ENCODE measurements at places on chromosomes 11 and 22.

GRCh38 chr11:96472085-96472484 is 82.3 kb downstream of the JRKL start:
- no peak for DNase-seq

- no peak for DNase-seq
Observed at GRCh38 chr11:116590844-116591570, 181.8 kb downstream of the BUD13 start.

- DNase-seq, result no peak
Observed at GRCh38 chr11:831118-831864, 1.5 kb upstream of the CD151 start.

DNA sequence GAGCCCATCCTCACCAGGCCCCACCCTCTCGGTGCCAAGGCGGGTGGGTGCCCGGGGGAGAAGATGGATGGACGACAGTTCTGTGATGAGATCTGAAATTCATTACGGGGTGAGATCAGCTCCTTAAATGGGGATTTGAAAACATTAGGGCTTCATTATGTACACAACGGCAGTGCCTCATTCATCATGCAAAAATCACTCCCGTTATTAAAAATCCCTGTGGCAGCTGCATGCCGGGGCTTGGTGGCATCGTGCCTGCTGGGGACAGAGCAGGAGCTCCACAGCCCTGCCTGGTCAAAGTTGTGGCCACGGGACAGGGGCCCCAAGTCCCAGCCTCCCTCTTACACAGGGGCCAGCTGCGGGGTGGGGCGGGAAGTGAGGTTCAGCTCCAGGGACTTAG is 20.2 kb downstream of the OTUB1 start:
- no peak for DNase-seq

GRCh38 chr11:23192256-23192655 is 332.0 kb upstream of the CCDC179 start:
- DNase-seq, result no peak

DNA sequence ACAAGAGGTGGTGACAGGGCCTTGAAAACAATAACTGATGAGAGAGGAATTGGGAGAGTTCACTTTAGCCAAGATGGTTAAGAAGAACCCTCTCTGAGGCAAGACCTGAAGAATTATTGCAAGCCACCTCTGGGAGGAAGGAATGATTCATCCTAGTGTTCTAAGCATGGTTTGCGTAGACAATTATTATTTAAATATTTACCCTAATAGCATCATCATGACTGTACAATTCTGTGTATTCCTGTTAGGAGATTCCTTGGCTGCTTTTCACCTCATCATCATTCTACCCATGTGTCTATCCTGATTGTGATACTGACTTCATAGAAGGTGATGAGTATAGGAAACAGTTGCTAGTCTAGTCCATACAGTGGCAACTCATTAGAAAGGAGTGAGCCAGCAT is 264.4 kb downstream of the DDX10 start:
- DNase-seq, result peak; percentile 65

- no peak for DNase-seq
Observed at GRCh38 chr22:33919391-33920196, 682 bp downstream of the LARGE1 start.

- DNase-seq, result no peak
Observed at GRCh38 chr11:126277780-126278179, 5.1 kb upstream of the TIRAP start.

DNA sequence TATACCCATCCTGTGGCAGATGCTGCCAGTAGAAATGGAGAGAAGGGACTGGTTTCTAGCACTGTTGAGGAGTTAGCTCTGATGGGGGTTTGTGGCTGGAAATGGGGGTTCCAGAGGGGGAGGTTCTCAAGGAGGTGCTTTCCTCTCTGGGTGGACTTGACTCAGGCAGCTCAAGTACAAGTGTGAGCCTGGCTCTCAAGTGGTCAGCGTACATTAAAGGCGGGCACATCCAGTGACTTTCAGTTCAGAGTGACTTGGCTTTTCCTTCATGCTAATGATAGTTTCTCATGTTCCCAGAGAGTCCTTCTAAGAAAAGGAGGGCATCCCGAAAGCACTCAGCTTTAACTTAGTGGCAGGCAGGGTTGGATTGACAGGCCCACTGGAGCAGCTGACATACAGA is 58.9 kb upstream of the HORMAD2 start:
- DNase-seq, result no peak

DNA sequence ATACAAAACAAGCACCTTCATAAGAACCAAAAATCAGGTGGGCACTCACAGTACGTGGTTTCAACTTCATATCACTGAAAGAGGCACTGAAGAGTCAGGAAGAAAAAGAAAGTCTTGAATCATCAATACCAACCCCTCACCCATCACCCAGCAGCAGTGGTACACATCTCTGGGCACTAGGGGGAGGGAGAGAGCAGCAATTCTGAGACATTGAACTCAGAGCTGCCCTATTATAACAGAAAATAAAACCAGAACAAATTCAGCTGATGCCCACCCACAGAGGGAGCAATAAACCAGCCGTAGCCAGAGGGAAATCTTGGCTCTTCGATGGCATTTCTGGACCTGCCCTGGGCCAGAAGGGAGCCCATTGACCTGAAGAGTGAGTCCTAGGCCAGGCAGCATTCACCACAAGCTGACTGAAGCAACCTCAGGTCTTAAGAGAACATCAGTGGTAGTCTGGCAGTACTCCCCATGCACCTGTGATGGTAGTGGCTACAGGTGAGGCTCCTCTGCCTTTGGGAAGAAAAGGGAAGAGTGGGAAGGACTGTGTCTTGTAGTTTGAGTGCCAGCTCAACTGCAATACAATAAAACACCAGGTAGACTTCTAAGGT is 42.2 kb upstream of the FAM181B start:
- no peak for DNase-seq

- no peak for DNase-seq
Observed at GRCh38 chr11:124736736-124737135, 3.0 kb upstream of the NRGN start.

GRCh38 chr11:86706338-86707131 is 34.1 kb upstream of the ME3 start:
- no peak for DNase-seq

- DNase-seq, result no peak
Observed at GRCh38 chr11:102252339-102252891, 64.9 kb upstream of the BIRC3 start.

DNA sequence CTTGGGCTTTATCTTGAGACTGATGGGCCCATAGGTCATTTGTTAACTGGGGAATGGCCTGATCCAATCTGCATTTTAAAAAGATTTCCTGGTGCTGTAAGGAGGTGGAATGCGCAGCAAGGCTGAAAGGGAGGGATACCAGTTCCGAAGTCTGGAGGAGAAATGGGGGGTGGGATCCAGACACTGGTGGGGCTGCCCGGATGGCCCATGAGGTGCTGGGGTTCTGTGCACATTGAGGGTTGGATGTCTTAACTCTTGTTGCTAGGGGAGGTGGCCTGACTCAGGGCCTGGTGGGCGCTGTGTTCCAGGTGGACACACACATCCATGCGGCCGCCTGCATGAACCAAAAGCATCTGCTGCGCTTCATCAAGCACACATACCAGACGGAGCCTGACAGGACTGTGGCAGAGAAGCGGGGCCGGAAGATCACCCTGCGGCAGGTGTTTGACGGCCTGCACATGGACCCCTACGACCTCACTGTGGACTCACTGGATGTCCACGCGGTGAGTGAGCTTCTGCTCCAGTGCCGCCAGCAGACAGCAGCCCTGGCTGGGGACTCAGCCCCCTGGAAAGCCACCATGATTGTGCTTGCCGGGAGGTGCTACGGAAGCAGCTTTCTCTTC is 38.1 kb downstream of the AMPD3 start:
- DNase-seq, result no peak
